ENCODE measurements at places on chromosomes 16 and 17.

- no peak for DNase-seq
Observed at GRCh38 chr16:59060207-59060606, 326.1 kb upstream of the GOT2 start.

GRCh38 chr16:48087639-48088038 is 68.2 kb downstream of the ABCC12 start:
- DNase-seq = no peak

- peak; percentile 93 for DNase-seq
Observed at GRCh38 chr16:234468-235305, at the start of gene FAM234A. Gene FAM234A, plus strand, starts transcription at chr16:234821. Its CDS starts 19,593 bp downstream, at chr16:254414.

DNA sequence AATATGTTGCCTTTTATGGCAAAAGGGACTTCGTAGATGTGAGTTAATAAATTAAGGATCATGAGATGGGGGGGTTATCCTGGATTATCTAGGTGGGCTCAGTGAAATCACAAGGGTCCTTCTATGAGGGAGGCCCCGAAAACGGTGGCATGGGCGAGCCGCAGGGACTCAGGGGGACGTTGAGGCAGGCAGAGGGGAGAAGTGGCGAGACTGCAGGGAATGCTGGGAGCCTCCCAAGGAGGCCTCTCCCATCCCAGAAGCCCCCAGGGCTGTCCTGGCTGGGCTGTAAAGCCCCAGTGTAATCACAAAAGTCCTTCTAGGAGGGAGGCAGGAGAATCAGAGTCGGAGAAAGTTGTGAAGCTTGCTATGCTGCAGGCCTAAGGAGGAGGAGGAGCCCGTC is 35.0 kb downstream of the ITGAE start:
- no peak for DNase-seq

DNA sequence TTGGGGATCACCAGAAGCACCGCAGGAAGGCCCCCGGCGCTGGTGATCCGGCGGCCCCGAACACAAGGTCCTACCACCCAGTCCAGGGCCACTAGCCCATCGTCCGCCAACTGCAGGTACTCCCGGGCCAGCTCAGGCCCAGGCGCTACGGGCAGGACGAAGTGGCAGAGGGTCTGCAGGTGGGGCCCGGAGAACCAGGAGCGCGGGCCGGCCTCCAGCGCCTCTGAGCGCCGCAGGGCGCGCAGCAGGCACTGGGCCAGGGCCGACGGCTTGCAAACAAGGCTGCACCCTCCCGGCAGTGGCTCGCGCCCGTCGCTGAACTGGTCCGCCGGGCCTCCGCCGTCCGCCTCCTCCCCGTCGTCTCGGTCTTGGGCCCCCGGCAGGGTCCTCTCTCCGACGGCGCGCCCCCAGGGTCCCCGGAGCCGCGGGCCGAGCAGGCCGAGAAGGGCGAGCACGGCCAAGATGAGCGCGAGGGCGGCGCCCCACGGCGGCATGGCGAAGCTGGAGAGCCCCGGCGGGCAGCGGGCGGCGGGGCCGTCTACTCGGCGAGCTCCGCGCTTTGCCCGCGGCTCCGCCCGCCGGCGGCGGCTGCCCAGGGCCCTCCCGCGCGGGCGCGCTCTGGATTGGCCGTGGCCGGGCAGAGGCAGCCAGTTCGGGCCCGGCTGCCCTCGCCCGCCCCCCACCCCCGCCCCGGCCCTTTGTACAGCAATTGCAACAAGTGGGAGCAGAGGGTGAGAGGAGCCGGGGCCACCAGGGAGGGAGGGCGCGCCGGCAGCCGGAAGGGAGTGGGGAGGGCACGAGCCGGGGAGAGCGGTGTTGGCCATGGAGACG is at the start of gene ABHD15:
TSS of gene ABHD15 (minus strand) at position 565 of the 831 bp plus-strand sequence. CDS start at position 494, 71 bp downstream.
- DNase-seq = no peak

GRCh38 chr17:68387435-68388218 is 69.7 kb downstream of the WIPI1 start:
- no peak for DNase-seq

DNA sequence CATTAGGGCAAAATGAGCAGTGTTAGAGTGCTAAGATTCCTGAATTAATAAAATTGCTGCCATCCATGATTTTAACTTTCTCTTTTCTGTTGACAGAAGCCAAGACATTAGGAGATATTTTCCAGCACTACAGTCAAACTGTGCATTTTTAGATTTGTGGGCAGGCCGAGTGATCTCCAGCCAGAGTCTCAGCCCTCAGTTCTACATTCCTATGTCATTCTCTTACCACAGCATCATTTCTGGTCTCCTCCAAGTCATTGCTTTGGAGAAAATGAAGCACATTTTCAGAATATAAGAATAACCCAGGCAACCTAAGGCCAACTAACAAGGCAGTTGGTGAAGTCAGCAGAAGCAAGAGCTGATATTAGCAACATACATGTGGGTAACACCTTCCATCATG is 74.6 kb upstream of the NUDT7 start:
- DNase-seq = no peak

Measured in stimulated activated CD4-positive, alpha-beta T cell treated with anti-CD3 and anti-CD28 coated beads, Interleukin-15, amount 100 ng/mL, for 1 hour (primary cell).